ENCODE measurements at places on chromosomes 3 and 15. TPM values are rescaled to one million over a fixed set of nuclear protein-coding genes. Genes with fewer than 3 reads are reported as not detected.

RTP3 gene
- not detected for total RNA-seq

SLC9C1 gene
- total RNA-seq = not detected

IL5RA gene
- total RNA-seq = not detected

OCA2 gene
- 0.09 TPM for total RNA-seq

AP3B2 gene
- total RNA-seq = 0.40 TPM

ZNF621 gene
- total RNA-seq = 6.4 TPM

All from A549 treated with CpdA at 1 μM for 4 hours (cell line).